ENCODE measurements at places on chromosomes 5 and 9.

DNA sequence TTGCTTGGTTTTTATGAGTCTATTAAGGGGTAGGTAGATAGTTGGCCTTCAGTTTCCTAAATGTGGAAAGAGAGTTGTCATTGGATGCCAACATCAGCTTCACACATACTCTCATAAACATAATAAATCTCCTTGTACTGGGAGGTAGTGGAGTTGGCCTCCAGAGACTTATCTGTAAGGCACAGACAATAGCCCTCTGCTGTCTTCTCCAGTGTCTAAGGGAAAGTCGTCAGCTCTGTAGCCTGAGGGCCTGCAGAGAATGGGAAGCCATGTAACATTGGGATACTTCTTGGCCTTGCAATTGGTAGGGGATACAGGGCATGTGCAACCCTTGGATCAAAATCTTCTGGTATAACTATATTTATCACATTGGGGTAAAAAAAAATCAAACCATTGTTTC, 331.9 kb upstream of the KLF9 start:
- DNase-seq: no peak

DNA sequence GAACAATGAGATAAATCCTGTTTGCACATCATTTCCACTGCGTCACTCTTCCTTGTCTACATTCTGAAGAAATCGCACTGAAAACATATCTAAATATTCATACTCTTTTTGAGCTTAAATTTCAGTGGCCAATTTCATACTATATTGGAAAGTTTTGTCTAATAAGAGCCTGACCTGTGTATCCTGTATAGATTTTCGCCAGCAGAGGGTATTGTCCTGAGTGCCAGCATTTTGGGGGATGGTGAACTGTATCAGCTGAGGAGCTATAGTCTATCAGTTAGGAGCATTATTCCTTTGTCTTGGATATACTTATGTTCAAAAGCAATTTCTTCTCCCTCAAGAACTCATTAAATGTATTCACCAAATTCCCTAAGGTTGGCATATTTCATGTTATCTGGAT, 102.3 kb downstream of the SEMA6A start:
- no peak for DNase-seq

DNA sequence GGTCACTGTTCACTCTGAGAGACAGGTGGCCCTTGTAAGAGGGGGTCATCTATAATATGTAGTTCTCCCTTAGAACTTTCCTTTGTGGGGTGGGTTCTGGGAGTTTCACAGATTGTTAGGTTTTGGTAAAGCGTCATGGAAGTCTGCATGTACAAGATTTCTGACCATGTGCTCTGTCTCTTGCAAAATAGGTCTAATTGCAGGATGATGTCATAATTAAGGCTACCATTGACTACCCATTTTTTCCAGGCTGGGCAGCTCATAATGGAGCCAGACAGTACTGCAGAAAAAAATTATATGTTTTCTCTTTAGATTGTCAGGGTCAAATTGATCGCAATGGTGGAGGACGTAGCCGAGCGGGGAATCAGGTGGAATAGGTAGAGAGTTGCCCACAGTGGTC, 3.7 kb upstream of the GM2A start:
- no peak for DNase-seq

DNA sequence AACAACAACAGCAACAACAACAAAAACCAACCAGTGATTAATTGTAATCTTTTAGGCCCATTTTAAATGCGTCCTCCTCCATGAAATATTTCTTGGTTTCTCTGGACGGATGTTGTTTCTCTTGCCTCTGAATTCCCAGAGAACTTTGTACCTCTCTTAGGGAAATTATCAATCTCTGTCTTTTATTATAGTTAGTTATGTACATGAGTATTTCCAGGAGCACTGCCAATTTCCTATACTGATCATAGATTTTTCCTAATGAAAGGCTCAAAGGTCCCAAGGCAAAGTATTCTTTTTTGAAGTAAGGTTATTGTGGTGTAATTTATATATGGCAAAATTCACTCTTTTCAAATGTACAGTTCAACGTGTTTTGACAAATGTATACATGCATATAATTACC, 20.4 kb upstream of the PALM2AKAP2 start:
- no peak for DNase-seq

DNA sequence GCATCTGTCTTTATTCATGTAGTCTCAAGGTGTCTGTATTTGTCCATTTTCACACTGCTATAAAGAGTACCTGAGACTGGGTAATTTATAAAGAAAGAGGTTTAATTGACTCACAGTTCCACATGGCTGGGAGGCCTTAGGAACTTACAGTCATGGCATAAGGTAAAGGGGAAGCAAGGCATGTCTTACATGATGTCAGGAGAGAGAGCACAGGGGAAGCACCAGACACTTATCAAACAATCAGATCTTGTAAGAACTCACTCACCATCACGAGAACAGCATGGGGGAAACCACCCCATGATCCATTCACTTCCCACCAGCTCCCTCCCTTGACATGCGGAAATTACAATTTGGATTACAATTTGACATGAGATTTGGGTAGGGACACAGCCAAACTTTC, 44.2 kb downstream of the NLN start:
- DNase-seq: no peak

DNA sequence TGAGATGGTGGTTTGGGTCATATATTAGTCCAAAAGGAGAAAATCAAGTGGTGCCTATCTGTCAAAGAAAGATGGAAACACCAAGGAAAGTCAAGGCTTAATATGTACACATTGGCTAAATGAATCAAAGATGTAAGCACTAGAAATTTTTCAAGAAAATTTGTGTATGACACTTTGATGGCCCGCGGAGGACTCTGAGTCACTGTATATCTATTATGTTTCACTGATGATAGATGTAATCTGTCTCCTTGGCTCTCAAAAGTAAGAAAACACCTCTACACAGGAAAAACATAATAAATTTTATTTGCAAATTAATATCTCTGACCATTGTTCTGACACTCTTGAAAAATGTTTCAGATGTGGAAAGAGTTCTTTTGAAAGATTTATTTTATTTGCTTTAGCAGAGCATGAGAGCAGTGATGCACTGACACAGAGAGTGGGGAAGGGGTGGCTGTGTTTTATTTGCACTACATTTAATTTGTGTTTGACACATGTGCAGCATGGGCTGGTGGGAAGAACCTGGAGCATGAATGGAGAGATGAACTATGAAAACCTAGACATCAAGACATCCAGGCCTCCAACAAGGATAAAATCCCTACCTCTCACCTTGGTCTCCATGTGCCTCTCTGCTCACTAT, 180.8 kb upstream of the GAS1 start:
- DNase-seq: no peak

All from fibroblast of pulmonary artery (primary cell).